ENCODE measurements at places on chromosomes 12 and 14.

GRCh38 chr14:40447017-40447416 lies 1014.8 kb upstream of the FBXO33 start:
- DNase-seq: no peak

DNA sequence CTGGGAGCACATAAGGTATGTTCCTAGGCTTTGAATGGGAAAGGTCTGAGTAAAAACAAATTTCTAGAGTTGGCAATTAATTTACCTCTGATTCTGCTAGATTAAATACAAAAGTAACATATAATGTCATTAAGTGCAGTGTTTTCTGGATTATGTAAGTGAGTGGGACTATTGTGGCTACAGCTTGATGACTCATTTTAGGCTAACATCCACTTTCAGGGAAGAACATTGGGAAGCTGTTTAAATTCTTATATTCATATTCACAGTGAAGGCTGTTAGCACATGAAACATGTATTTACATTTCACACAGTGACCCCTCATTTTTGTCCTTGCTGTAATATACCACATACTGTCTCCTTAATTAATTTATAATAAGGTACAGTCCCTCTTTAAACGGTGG lies 13.2 kb upstream of the BMAL2 start:
- DNase-seq: no peak

GRCh38 chr14:67820428-67820971 lies 921 bp downstream of the RAD51B start:
- no peak for DNase-seq

DNA sequence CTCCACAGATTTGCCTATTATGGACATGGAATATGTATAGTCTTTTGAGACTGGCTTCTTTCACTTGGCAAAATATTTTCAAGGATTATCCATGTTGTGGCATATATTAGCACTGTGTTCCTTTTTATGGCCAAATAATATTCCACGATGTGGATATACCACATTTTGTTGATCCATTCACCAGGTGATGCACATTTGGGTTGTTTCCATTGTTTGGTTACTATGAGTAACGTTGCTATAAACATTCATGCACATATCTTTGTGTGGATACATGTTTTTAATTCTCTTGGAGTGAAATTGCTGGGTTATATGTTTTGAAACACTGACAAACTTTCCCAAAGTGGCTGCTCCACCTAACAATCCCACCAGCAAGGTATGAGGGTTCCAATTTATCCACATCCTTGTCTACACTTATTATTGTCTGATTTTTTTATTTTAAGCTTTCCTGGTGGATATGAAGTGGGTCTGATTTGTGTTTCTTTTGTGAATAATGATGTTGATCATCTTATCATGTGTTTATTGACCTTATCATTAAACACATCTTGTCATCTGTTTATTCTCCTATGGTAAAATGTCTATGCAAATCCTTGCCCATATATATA lies 116.2 kb upstream of the FRMD6 start:
- no peak for DNase-seq

DNA sequence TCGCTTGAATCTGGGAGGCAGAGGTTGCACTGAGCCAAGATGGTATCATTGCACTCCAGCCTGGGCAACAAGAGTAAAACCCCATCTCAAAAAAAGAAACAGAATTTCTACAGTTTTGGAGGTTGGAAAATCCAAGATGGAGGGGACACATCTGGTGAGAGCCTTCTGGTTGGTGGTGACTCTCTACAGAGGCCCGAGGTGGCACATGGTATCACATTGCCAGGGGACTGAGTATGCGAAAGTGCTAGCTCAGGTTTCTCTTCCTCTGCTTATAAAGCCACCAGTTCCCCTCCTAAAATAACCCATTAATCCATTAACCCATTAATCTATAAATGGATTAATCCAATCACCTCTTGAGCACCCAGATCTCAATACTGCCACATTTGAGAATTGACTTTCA lies 70.8 kb upstream of the DACT1 start:
- DNase-seq: no peak

DNA sequence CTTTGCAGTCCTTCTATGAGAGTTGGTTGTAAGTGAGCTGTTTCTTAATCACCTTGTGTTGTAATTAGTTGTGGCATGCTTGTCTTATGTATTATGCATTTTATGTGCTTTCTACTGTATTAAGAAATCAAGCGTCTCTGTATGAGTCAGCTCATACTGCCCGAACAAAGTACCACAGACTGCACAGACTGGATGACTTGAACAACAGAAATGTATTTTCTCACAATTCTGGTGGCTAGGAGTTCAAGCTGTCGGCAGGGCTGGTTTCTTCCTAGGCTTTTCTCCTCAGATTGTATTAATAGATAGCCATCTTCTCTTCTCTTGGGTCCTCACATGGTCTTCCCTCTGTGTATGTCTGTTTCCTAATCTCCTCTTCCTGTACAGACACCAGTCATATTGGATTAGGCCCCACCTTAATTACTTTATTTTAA lies 77.7 kb downstream of the FLRT2 start:
- DNase-seq: no peak

DNA sequence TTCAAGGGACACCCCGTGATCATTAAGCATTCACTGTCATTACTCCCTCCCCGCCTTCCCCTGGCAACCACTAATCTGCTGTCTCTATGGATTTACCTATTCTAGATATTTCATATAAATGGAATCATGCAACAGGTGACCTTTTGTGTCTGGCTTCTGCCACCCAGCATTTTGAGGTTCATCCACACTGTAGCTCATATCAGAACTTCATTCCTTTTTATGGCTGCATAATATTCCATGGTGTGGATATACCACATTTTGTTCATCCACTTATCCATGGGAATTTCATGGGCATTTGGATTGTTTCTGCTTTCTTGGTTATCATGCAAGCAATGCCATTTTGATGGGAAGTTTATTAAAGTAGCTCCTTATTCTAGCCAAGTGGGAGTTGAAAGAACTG lies 184.2 kb upstream of the VASH1 start:
- DNase-seq: no peak

GRCh38 chr14:76546426-76547221 lies 170.7 kb downstream of the ESRRB start:
- DNase-seq: no peak

DNA sequence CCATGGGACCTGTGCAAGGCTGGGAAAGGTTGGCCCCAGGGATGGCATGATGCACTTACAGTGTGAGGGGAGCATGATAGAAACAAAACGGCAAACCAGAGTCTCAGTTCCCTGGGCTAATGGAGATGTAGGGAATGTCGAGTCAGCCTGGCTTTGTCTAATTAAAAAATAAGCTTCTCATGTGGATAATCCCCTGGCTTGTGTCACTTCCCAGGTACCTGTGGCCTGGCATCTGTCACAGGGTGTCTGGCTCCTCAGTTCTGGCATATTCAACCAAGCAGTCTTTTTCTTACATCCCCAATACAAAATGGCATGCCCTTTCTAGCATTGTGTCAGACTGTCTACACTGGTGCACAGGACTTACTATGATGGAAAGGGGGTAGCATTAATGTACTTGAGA lies 261.4 kb downstream of the GRIN2B start:
- DNase-seq: no peak

DNA sequence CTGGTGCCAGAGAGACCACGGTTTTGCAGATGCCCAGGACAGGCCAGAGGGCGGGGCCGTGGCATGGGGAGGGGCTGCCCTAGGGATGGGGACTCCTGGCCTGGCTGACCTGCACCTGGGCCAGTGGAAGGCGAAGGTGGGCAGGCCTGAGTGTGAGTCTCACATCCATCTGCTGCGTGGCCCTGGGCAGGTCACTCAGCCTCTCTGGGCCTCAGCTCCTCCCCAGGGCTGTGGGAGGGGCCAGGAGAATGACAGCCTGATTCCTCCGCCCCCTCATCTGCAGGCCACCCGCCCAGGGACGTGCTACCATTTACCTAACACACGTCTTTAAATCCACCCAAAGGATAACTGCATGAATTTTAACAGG lies 90.9 kb downstream of the GALNT9 start:
- DNase-seq: no peak

- no peak for DNase-seq
Measured at GRCh38 chr12:108853981-108854446, 3.4 kb downstream of the SSH1 start.

DNA sequence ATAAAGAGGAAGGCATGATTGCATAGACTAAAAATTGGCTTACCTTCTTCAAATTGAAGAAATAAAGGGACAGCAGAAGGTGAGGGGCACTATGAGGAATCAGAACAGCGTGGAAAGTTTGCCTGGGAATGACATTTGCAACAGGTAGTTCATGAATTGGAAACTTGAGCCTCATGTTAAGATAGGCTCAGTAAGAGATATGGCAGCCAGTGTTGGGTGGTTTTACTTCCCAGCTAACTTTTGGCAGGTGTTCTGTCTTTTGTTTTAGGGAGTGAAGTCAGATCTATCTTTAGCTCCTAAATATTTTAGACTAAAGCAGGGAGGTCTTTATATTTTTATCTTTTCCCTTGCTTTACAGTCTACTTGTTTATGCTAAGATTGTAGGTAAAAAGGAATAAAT lies 122.4 kb downstream of the ANO6 start:
- no peak for DNase-seq

DNA sequence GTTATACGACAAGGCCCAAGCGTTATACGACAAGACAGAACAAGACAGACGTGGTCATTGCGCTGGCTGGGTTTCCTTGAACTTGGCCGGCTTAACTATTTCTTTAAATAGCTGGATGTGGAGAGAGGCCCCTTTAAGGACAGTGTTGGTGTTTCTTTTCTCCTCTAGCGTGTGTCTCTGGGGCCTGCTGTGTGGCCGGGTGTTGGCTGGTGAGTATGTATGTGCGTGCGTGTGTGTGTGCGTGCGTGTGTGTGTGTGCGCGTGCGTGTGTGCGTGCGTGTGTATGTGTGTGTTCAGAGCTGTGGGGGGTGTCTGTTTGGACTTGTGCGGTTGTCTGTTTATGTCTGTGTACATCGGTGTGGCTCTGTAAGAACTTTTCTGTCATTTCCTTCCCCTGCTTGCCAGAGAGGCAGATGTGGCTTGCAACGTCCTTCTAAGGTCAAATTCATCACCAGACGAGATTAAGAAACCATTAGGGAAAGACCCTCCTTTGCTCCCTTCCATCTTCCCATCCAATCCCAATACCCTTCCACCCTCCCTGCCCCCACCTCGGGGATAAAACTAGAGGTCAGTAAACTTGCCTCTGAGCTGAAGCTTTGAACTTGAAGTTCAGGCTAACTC lies 78.6 kb upstream of the TBX3 start:
- no peak for DNase-seq

DNA sequence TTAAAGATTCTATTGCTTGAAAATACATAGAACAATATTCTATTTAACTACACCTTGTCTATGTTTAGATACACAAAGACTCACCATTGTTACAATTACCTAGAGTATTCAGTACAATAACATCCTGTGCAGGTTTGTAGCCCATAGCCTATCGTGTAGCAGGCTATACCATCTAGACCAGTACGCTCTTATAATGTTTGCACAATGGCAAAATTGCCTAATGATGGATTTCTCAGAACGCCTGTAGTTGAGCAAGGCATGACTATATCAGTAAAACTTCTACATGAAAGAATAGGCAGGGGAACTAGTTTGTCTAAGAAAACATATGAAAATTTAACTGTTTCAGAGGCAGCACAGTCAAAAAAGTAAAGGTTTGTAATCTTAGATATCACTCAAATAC lies 375.9 kb downstream of the DAD1 start:
- no peak for DNase-seq

- DNase-seq: no peak
Measured at GRCh38 chr12:26172013-26172412, 23.4 kb upstream of the SSPN start.

DNA sequence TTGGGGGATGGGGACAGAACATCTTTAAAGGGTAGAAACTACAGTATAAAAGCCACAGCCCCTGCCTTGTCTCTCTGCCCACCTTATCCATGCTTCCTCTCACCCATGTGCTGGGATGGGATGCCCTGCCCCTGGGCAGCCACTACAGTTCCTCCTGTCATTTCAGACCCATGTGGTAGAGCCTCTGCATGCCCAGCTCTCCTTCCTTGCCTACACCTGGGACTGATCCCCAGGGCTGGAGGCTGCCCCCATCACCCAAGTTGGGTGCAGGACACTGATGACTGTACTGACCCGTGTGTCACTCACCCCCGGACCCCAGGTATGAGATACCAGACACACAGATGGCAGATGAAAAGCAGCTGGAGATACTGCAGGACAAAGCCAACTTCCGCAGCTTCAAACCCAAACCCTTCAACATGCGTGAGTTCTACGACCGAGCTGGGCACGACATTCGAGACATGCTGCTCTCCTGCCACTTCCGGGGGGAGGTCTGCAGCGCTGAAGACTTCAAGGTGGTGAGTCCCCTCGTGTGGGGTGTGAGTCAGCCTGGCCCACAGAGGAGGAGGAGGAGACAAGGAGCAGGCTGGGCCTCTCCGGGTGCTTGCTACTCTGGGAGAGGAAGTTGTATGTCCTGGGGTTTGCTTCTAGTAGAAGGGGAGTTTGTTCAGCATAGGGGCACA lies 2.2 kb downstream of the ASIC1 start:
- no peak for DNase-seq

DNA sequence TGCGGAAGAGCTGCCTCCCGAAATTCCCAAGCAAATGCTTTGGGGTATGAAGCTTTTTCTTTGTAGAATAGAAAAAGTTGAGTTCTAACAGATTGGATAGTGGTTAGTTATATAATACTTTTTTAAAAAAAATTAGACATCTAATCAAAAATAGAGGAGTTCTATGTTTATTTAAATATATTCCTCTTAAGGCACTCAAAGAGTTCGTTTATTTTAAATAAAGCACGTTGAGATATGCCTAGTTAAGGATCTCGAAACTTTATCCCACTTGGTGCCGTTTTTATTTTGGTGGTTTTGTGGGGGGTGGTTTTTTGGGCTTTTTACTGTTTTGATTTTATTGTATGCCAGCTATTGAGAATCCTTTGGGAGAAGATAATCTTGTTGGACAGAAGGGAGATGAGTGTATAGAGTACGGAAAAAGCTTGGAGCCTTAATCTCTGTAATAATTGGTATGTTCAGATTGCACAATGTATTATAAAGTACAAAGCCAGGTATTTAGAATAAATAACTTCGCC lies 10.7 kb upstream of the SNAPC1 start:
- DNase-seq: no peak

GRCh38 chr12:13241833-13242488 lies 45.4 kb downstream of the EMP1 start:
- no peak for DNase-seq

Measured in NCI-H1417 treated with DMSO at 0.1 percent for 48 hours (cell line).